CD4-positive, alpha-beta T cell treated with Interleukin-15 for 4 hours (primary cell): ENCODE measurements at places on chromosomes 13 and 19.

DNA sequence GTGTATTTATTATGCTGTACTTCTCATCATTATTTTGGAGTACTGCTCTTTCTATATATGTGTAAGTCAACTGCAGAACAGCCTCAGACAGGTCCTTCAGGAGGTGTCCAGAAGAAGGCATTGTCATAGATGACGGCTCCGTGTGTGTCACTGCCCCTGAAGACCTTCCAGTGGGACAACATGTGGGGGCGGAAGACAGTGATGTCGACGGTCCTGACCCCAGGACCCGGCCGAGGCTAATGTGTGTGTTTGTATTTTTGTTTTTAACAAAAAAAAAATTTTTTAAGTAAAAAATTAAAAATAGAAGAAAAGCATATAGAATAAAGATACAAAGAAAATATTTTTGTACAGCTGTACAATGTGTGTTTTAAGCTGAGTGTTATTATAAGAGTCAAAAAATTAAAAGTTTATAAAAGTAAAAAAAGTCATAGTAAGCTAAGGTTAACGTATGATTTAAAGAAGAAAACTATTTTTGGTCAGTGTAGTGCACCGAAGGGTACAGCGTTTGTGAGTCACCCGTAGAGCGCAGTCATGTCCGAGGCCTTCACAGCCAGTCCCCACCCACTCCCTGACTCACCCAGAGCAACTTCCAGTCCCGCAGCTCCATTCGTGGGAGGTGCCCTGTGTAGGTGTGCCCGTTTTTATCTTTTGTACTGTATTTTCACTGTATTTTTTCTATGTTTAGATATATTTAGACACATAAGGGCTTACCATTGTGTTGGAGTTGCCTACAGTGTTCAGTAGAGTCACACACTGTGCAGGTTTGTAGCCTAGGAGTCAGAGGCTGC lies 42.2 kb upstream of the SPACA7 start:
- no peak for DNase-seq

DNA sequence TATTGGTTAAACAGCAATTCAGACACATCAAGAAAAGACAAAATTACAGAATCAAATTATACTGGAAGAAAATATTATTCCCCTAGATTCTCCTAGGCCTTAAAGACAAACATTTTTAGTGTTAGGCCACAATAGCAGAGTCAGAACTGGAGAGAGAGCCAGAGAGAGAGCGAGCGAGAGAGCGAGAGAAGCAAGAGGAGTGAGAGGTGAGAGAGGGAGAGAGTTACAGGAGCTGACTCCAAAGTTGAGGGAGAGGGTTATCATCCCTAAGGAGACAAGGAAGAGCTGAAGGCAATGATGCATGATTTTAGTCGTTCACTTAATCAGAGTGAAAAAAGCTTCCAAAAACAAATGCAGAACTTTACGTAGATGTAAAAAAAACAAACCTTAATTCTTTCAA lies 20.2 kb upstream of the ZNF227 start:
- no peak for DNase-seq

DNA sequence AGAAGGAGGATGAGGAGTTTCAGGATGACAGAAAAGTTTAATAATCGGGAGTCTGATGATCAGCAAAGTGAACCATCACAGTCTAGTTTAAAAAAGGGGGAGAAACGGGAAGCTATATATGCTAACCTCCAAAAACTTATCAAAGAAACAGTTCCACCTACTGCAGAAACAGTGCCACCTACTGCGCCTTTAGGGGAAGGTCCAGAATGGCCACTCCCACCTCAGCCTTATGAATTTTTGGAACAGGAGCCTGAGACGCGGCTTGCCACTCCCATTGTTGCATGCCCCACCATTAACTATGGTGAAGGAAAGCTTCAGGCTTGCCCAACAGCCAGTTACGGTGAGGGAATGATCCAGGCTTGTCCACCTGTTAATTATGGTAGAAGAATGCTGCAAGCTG lies 929.0 kb downstream of the SLITRK6 start:
- no peak for DNase-seq

GRCh38 chr13:60765700-60766411 lies 368.8 kb downstream of the TDRD3 start:
- no peak for DNase-seq

DNA sequence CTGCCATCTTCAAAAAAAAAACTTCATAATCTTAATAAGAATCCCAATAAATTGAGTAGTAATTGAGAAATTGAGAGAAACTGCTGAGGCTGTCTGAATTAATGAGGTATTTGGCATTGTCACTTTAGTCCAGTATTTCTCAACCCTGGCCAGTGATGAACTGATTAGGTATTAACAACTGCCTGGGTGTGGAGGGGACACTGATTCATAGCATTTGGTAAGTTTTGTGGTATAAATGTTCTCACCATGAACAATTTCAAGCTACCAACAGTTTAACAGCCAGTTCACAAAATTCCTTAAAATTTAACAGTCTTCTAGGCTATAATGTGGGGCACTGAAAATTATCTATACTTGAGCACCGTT lies 18.3 kb downstream of the GPC6 start:
- no peak for DNase-seq

DNA sequence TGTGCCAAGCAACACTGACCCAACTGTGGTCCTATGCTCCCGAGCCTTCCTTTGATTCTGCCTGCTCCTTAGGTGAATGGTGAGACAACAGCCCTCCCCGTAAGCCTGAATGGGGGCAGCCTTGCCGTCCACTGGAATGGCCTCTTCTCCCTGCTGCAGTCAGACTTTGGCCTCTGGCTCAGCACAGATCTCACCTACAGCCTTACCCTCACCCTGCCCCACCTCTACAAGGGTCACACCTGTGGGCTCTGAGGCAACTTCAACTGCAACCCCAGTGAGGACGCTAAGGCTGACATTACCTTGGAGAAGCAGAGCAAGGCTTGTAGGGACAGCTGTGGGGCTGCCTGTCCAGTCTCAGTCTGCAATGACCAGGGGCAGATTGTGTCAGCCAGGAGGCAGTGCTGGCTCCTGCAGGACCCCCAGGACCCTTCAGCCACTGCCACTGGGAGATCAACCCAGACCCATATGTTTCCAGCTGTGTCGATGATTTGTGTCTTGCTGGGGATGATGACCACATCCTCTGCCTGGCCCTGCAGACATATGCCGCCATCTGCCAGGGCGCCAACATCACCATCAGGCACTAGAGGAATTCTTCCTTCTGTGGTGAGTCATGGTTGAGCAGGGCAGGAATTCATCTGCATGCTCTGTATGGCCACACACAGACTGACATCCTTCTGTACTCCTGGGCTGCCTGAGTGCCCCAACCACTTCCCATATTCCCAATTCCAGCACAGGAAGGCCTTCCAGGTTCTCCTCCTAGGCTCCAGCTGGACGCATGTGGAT lies 27.3 kb upstream of the FXYD3 start:
- DNase-seq, result no peak

- no peak for DNase-seq
These were observed 78.3 kb upstream of the IPO5 start for GRCh38 chr13:97875218-97875617.
